ENCODE measurements at places on chromosomes 4 and X.

DNA sequence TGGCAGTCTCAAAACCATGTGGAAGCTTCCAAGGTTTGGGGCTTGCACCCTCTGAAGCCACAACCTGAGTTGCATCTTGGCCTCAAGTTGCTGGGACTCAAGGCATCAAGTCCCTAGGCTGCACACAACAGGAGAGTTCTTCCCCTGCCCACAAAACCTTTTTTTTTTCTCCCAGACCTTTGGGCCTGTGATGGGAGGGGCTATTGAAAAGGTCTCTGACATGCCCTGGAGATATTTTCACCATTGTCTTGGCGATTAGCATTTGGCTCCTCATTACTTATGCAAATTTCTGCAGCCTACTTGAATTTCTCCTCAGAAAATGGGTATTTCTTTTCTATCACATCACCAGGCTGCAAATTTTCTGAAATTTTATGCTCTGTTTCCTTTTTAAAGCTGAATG lies 349.5 kb upstream of the EDA2R start:
- no peak for DNase-seq

DNA sequence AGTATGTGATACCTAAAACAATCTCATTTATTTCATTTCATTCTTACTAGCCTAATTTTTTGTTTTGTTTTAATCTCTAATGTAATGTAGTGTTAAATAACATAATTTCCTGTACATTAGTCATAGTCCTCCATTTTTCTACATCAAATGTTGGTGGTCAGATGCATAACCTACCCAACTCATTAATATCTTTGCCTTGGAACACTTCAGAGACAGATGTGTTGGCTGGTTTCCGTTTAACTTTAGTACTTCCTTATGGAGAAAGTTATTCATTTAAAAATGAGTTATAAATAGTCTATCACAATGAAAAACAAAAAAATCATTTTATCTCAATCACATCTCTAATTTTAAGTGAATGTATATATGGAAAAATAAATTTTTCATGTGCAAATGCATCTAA lies 190.2 kb downstream of the ANTXR2 start:
- DNase-seq: peak; percentile 55

- DNase-seq: no peak
Measured at GRCh38 chr4:115515772-115516171, 402.4 kb upstream of the NDST4 start.

- no peak for DNase-seq
Measured at GRCh38 chr4:183855323-183856190, 49.5 kb upstream of the STOX2 start.

DNA sequence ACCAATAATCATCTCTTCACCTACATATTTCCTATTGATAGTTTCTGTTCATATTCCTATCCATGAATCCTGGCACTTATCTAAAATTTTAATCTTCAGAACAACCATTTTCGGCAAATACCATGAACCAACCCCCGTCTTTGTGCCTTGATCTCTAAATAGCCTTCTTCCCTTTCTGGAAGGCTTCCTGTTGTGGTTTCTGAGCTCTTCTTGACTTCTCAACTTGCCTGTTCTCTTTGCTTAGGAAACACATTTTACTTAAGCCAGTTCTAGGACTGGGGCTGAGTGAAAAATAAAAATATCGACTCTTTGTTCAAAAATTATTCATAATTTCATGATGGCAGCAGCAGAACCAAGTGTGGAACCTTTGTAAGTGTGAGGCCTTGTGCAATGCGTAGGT lies 882.4 kb downstream of the C4orf33 start:
- DNase-seq: no peak

DNA sequence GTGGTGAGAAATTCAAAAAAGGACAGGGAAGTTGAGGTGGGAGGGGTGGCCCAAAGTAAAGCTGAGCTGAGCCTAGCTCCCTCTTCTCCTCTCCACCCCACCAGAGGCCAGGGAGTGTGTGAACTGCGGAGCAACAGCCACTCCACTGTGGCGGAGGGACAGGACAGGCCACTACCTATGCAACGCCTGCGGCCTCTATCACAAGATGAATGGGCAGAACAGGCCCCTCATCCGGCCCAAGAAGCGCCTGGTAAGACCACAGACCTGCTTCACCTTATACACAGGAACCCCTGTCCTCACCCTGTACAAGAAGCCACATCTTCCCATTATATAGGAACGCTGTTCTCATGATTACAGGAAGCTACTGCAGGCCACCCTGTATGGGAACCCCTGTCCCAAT lies 5.8 kb downstream of the GATA1 start:
- no peak for DNase-seq

DNA sequence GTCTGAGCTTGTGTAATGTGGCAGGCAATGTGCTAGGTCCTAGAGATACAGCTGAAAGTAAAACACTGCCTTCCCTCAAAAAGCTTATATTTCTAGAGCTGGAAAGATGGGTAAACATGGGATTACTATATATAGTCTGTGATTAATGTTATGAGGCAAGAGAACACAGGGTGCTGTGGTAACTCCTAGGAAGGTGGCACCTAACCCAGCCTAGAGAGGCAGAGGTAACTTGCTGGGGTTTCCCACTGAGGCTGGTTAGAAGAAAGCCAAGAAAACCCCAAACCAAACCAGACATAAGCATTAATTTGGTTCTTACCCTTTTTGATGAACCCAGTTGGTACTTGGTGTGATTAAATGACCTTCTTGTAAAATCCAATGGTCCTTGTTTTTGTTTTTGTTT lies 315.0 kb downstream of the PPP1R2C start:
- no peak for DNase-seq

GRCh38 chr4:188154668-188155405 lies 15.6 kb downstream of the TRIML1 start:
- no peak for DNase-seq

DNA sequence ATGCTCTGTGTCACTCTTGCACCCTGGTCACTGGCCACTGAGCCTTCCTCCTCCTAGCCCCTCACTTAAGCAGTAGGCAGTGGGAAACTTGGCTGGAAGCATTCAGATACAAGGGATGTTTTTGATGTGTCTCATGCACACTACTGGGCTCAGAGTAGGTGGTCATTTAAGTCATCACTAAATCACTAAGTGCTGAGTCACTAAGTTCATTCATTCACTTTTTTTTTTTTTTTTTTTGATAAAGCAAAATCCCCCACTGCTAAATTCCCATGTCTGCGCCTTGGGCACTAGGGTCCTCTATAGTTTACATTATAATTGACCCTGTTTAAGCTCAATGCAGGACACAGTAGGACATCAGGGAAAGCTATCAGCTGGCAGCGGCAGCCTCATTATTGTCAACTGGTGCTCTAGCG lies 182.4 kb upstream of the MBNL3 start:
- DNase-seq: no peak

DNA sequence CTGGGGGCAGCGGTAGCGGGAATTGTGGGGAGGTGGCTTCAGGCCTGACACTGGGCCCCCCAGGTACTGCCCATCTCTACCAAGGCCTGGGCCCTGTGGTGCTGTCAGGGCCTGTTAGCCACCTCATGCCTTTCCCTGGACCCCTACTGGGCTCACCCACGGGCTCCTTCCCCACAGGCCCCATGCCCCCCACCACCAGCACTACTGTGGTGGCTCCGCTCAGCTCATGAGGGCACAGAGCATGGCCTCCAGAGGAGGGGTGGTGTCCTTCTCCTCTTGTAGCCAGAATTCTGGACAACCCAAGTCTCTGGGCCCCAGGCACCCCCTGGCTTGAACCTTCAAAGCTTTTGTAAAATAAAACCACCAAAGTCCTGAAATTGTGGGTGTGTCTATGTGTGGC lies 7.5 kb downstream of the GATA1 start:
- DNase-seq: no peak

- no peak for DNase-seq
Measured at GRCh38 chrX:794311-794710, 163.7 kb downstream of the SHOX start.

DNA sequence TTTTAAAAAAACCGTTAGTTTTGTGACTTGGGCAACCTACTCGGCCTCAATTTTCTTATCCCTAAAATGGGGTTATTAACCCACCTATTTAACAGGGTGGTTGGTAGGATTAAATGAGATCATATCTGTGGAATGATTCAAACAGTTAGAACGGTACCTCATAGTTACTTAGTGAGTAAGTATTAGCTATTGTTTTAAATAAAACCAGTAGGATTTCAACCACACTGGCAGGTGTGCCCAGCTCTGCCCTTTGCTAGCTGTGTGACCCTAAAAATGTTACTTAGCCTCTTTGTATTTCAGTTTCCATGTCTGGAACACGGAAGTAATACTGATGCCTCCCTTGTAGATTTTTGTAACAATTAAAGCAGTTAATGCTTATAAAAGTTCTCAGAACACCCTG lies 225.8 kb upstream of the SPRY1 start:
- no peak for DNase-seq

GRCh38 chrX:39907964-39908661 lies 189.6 kb downstream of the BCOR start:
- DNase-seq: no peak

- DNase-seq: no peak
Measured at GRCh38 chr4:16686195-16686594, 212.2 kb downstream of the LDB2 start.

- DNase-seq: no peak
Measured at GRCh38 chr4:154630324-154630723, 17.9 kb upstream of the FGG start.

GRCh38 chr4:43133566-43133965 lies 241.1 kb downstream of the GRXCR1 start:
- DNase-seq: no peak

GRCh38 chr4:77582711-77583110 lies 22.9 kb upstream of the CXCL13 start:
- no peak for DNase-seq

DNA sequence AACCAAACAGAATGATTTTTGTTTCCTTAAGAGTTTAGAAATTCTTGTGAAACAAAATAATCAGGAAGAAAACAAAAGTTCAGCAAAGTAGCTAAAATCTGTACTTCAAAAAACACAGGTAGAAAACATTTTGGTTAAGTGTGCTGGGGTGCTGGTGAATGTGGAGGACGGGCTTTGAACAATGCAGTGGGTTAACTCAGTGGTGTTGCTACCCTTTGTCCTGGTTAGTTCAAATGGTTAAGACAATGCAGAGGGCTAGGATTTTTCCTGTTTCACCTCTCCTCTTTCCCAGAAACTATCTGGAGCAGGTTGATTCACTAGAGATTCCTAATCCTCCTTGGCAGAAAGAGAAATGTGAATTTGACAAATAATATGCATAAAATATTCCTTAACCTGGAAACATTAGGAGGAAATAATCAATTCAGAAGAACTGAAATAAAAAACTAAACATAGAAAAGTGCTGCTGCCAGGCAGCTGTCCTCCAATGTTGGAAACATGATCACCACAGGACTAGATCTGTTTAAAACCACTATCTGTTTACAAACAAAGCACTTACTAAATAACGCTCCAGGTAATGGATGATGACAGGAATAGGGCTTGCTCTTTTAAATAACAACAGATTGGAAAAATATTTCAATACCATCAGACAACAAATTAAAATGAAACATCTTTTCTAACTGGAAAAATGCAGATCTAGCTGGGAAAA lies 148.9 kb downstream of the MAML3 start:
- no peak for DNase-seq

DNA sequence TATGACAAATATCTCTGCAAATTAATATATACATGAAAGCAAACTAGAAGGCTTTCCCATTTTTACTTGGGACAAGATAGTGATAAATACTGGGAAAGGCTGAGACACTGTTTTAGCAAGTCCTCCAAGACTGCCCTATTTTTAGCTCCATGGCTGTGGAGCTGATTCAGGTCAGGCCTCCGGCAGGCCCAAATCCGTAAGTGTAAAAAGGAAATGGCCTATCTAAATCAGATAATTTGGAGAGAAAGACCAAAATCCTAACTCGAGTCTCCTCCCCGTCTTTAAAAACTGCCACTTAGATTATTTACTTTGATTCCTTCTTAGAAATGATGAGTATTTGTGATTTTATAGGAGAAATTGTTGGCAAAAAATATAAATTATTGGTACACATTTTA lies 2.9 kb downstream of the OTUD4 start:
- no peak for DNase-seq

DNA sequence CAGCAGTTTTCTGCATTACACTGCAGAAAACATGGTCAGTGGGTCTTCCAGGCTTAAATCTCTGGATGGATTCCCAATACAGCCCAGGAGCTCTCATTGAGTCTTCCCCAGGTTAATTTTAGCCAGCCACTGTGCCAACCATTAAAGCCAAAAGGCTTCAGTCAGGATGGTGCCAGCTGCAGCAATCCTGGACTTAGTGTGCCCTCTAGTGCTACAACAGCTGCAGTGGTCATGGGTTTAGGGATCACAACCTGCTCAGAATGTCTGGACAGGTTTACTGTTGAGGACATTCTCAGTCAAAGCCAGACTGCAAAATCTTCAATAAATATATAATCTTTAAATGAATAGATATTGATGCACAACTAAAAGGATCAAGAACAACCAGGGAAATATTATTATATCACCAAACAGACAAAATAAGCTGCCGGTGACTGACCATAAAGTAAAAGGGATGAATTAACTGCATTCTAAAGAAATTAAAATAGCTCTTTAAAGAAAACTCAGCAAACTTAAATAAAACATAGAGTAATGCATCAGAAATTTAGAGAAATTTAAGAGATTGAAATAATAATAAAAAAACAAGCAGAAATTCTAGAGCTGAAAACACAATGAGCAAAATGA lies 639.9 kb downstream of the SPOCK3 start:
- no peak for DNase-seq

DNA sequence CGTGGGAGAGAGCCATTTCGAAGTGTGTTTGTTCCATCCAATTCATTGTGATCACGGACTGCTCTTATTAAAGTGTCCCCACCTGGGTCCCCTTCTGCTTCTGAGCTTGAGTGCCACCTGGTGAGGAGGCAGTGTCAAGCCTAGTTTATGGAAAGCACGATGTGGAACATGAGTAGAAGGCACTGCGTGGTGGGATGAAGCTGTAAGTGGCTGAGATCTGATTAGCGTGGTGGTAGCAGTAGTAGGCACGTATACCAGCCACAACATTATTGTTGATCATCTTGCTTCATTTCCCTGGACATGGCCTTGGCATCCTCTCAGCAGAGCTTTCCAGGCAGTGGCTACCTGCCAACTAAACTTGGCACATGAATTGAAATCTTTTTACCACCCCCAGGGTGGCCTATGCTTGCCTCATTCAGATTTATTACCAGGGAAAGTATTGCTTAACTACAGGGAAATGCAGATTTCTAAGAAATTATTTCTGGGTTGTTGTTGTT lies 46.4 kb downstream of the GPAT3 start:
- no peak for DNase-seq

- no peak for DNase-seq
Measured at GRCh38 chr4:105453550-105454205, 20.2 kb downstream of the PPA2 start.

- no peak for DNase-seq
Measured at GRCh38 chr4:94455081-94455480, 3.3 kb downstream of the PDLIM5 start.

- DNase-seq: no peak
Measured at GRCh38 chrX:94288325-94288724, 614.3 kb downstream of the FAM133A start.

DNA sequence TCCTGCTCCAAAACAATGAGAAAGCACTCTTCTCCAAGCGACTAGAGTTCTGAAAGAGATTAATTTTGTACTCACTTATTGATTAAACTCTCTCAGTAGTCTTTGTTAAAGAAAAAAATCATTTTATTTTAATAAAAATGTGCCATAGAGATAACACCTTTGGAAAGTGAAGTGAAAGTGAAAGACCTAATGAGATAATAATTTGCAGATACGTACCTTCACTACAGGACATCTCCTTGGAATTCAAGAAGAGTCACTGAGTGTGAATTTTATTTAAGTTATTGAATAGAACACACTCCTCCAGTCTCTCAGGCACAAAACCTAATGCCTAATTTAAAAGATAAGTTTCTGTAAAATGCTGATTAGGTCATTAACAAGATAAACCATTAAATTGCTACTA lies 1070.6 kb upstream of the GRID2 start:
- DNase-seq: no peak

Data from forelimb muscle (tissue), 1 donor.